ENCODE measurements at places on chromosomes 11 and 22.
A peak's percentile ranks its signal among the peaks of the same experiment; 100 is the strongest.

GRCh38 chr11:132853886-132854285 is 678.4 kb downstream of the OPCML start:
- no peak for DNase-seq

DNA sequence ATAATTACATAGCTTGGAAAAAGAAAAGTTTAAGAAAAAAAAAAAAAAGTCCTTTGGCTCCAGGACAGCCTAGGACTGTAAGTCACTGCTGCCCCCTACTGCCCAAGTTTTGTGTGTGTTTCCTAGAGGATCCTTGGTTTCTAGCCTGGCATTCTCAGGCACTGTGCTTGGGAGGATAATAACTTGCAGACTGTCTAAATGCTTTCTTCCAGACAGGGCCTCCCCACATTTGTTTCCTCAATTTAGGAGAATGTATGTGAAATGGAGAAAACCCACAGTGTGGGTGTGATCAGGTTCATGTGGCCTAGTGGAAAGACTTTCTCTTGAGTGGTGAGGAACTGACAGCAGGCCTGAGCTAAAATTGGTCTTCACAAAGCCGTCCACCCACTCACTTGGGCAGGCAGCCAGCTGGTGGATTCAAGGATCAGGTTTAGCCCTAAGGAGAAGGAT is 191.0 kb downstream of the NAV2 start:
- DNase-seq: peak; percentile 6

- no peak for DNase-seq
These were observed 67.4 kb upstream of the PRODH start for GRCh38 chr22:19003508-19003907.

DNA sequence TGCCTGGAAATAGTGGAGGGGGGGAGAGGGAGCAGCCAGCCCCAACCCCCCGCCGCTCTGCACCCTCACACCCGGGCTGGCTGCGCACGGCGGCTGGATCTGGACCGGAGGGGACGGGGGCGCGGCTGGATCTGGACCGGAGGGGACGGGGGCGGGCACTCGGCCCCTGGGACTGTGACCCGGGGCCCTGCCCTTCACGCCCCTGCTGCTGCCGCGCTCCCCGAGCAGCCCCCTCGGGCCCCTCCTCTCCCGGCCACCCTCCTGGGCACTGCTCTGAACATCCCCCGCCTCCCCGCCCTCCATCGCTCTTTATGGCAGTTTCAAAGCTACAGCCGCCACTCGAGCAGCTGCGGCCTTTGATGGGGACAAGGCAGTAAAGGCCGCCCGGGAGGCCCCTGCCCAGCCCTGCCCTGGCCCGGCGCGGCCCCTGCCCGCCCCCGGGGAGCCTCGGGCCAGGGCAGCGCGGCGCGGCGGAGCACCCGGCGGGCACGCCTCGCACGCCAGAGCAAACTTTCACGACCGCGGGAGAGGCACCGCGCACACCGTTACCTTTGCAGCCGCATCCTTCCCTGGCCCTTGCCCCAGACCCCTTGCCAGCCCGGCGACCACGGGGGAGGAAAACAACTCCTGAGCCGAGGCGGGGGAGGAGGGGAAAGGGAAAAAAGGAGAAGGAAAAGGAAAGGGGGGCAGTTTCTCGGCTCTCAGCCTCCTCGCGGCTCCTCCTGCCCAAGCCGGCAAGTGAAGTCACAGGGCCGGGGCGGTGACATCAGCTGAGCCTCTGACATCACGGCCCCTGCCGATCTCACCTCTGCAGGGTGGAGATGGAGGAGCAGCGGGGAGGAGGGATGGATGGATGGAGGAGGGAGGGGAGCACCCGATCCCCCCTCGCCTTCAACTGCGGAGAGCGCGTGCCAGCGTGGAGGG is 13.1 kb upstream of the TCF20 start:
- DNase-seq: no peak

GRCh38 chr22:33570110-33570509 is 350.2 kb downstream of the LARGE1 start:
- DNase-seq: no peak

DNA sequence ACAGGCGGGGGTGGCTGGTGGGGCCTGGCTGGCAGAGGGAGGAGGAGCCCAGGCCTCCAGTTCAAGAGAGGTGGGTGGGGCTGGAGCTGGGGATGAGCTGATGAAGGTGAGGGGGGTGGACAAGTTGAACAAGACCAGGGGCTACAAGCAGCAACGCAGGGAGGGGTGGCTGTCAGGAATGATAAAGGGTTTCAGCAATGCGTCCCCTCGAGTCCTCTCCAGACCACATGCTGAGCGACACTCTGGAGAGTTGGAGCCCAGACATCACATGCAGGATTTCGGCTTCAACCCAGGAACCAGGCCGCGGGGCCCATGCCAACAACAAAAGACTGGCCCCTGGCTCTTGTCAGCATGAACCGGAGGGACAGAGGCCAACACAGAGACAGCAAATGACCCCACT is 480.3 kb downstream of the BRD1 start:
- no peak for DNase-seq
